ENCODE measurements at places on chromosomes 1 and 21.

DNA sequence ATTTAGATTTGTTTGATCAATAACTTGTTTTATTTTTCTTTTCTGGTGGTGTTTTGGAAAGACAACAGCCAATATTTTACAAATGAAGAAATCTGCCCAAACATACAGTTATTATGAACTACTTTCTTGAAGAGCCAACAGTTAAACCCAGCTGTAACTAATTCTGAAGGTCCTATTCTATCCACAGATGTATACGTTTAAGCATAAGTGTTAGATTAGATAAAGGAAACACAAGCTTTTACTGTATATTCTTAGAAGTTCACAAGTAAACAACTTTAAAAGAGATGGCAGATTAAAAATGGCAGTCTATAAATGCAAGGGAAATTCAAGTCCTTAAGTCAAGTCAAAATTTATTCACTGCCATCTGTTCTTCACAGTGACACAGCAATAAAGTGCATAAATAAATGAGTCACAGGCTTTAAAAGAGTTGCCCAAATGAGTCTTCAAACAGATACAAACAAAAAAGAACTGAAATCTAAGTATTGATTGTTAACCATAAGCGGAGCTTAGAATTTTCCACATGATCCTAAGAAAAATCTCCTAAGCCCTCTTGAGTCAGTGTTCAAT is 49.9 kb upstream of the KCNH1 start:
- no peak for DNase-seq

DNA sequence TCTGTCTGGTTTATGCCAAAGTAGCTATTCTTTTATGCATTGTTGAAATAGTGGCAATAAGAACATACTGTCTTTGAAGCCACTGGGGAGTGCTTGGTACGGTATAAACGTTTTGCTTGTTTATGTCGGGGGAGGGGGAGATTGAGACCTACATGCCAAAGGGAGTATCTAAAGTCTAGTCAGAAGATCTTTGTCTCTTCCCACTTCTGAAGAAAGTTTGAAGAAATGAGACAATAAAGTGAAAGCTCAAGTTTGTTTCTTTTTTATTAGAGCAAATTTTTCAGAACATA is 6.8 kb downstream of the AKIRIN1 start:
- no peak for DNase-seq

GRCh38 chr1:240496941-240497340 is 115.0 kb downstream of the GREM2 start:
- DNase-seq: no peak

- no peak for DNase-seq
These were observed 138.0 kb upstream of the CD34 start for GRCh38 chr1:208048904-208049303.

- no peak for DNase-seq
These were observed 117.1 kb upstream of the SPAG17 start for GRCh38 chr1:118302145-118302544.

DNA sequence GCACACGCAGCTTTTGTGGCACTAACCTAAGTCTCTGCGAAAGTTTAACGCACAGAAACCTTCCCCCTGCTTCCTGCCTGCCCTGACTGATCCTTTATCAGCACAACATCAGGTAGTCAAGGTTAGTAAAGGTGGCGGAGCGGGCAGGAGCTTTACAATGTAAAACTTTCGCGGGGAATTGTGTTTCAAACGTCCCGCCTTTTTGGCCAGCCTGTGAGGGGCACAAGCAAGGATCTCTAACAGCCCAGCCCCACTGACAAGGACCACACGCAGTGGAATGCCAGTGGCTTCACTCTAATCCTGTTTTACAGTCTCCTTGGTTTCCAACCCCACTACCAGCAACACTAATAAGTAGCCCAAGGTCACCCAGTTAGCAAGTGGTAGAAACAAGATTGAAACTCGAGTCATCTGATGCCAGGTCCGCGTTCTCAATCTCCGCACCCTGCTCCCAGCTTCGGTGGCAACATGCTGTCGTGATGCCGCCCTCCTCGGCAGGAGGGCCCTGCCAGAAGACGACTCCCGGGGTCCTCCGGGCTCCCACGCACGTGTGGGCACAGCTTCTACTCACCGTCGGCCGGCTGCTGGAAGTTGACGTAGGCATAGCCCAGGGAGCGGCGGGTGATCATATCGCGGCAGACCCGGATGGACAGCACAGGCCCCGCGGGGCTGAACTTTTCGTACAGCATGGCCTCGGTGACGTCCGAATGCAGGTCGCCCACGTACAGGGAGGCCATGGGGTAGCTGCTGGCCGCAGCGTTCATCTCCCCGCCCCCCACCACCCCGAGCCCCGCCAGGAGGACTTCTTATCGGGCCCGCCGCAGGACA is 1.2 kb downstream of the PABPC4 start:
- DNase-seq: peak; percentile 56

- no peak for DNase-seq
These were observed 6.1 kb downstream of the SORT1 start for GRCh38 chr1:109391626-109392025.

DNA sequence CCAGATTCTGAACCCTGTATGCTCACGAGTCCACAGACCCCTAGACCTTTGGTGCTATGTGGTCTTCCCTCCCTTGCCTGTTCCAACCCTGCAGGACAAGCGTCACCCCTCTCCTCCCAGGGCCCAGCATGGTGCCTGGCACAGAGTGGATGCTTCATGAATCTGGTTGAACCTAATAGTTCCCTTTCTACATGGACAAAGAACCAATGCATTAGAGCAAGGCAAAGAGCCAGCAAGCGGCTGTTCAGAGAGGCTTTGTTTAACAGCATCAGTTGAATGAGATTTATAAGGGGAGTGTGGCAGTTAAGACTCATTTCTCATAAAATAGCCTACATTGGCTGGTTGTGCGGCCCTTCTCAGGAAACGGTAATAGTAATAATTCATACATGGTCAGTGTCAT is 14.9 kb downstream of the SLC26A9 start:
- no peak for DNase-seq

GRCh38 chr21:35981514-35982070 is 78.7 kb downstream of the SETD4 start:
- DNase-seq: no peak

- DNase-seq: peak; percentile 30
These were observed 57.4 kb downstream of the ZNF648 start for GRCh38 chr1:182003953-182004586.

- no peak for DNase-seq
These were observed 1103.3 kb upstream of the B3GALT2 start for GRCh38 chr1:194289569-194290266.

All from left hindlimb (tissue), 1 donor.